HCEC 1CT (cell line): ENCODE measurements at places on chromosomes 11 and 22.
A peak's percentile ranks its signal among the peaks of the same experiment; 100 is the strongest.

- DNase-seq = peak; percentile 79
Measured at GRCh38 chr11:77322926-77323590, 21.6 kb upstream of the GDPD4 start.

DNA sequence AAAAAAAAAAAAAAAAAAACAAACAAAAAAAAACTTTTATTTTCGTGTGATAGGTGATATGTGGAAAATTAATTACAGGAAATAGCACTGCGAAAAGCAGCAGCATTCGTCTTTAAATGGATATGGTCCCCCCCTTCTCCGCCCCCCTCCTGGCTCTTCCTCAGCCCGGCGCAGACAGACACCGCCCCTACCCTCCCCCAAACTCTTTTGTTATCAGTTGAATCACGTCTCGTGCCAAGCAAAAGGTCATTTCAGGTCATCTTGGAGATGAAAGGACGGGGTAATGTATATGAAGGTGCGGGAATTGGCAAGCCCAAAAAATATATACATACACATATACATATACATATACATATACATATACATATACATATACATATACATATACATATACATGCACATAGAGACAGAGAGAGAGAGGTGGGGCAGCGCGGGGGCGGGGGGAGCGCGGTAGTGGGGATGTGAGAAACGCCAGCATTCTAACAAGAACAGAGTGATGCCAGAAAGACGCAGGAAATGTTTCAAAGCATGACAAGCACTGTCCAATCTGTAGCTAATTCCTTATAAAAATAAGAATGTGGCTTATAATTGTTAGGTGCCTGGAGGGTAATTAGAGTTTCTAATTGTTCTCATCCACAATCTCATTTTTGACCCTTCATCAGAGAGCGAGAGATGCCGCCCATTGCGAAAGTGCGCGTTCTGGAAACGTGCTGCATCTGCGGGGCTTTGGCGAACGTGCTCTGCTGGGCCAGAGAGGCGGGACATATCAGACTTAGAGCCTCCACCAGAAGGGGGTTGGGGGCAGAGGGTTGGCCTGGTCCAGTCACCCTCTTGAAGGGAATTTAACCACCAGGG is 214.5 kb upstream of the UBASH3B start:
- DNase-seq = no peak

GRCh38 chr11:1119604-1120146 is 38.1 kb upstream of the MUC5AC start:
- DNase-seq = no peak

GRCh38 chr11:108239076-108239475 is 16.2 kb downstream of the ATM start:
- no peak for DNase-seq

DNA sequence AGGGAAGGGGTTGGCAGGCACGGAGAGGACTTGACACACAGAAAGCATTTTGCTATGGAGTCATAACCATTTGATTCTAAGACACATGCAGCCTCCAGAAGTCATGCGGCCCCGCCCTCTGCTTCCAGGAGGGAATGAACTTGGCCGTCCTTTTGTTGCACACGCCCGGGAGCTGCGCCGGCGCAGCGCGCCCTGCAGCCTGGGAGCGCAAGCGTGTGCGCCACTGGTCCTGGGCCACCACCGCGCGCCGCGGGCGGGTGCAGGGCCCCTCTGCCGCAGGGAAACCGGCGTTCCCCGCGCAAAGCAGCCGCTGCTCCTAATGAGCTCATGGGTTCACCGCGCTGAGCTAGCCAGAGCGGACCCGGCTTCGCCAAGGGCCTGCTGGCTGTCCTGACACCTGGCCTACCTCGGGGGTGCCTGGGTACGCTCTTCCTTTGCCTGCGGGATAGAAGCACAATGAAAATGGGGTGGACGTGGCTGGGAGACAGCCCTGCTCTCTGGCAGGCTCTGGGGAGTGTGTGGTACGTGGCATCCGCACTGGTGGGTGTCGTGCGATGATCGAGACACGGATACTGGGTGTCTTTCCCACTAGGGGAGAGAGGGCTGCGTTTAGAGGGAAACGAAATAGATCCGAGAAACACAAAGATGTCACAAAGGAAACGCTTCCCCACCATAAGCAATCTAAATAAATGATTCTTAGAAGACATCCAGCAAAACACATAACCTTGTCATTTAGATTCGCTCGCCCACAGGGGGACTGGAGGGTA is 669 bp downstream of the MICAL3 start:
- peak; percentile 91 for DNase-seq
